Femur (tissue), 1 donor: ENCODE measurements at places on chromosomes 12 and 14.

GRCh38 chr14:59282378-59282765 lies 93.9 kb downstream of the DAAM1 start:
- no peak for DNase-seq

GRCh38 chr12:101501410-101501995 lies 26.4 kb downstream of the SPIC start:
- no peak for DNase-seq

GRCh38 chr12:130828895-130829294 lies 10.2 kb downstream of the STX2 start:
- no peak for DNase-seq

DNA sequence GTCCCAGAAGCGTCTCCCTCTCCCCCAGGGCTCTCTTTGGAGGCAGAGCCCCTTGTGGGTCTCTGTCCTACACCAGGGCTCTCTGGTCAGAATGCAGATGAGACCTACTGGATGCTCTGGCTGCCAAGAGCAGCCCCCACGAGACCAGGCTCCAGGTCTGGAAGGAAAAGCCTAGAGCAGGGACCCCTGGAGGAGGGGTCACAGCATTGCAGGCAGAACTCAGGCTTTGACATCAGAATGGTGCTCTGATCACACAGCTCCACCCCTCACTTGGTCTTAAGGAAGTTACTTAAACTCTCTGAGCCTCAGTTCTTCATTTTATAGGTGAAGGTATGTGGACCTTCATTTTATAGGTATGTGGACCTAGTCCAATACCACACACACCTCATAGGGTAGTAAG lies 83.1 kb downstream of the ARL6IP4 start:
- DNase-seq, result no peak

DNA sequence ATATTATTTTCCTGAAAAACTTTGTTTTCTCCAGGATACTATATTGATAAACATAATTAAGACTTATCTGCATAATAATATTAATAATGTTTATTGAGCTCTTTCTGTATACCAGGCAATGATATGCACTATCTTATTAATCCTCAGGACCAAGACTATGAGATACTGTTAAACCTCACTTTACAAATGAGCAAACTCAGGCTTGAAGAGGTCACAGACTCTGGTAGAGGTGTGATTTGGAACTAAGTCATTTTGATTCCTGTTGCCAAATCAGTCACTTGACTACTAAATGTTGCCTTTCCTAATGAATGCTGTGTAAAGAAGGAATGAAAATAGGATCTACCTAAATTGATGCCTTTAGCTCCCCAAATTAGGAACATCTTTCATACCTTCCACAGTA lies 7.3 kb downstream of the SLC39A9 start:
- no peak for DNase-seq

DNA sequence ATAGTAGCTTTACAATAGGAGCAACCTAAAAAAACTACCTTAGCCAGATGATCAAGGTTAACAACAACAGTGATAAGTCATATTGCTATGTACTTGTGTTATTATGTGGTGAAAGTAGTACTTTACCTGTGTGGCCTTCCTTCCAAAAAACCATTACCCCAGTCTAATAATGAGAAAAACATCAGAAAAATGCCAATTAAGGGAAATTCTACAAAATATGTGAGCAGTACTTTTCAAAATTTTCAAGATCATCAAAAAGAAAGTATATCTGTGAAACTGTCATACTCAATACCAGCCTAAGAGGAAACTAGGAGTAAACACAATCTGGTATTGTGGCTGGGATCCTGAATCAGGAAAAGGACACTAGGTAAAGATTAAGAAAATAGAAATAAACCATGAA lies 165.3 kb upstream of the PKP2 start:
- no peak for DNase-seq

DNA sequence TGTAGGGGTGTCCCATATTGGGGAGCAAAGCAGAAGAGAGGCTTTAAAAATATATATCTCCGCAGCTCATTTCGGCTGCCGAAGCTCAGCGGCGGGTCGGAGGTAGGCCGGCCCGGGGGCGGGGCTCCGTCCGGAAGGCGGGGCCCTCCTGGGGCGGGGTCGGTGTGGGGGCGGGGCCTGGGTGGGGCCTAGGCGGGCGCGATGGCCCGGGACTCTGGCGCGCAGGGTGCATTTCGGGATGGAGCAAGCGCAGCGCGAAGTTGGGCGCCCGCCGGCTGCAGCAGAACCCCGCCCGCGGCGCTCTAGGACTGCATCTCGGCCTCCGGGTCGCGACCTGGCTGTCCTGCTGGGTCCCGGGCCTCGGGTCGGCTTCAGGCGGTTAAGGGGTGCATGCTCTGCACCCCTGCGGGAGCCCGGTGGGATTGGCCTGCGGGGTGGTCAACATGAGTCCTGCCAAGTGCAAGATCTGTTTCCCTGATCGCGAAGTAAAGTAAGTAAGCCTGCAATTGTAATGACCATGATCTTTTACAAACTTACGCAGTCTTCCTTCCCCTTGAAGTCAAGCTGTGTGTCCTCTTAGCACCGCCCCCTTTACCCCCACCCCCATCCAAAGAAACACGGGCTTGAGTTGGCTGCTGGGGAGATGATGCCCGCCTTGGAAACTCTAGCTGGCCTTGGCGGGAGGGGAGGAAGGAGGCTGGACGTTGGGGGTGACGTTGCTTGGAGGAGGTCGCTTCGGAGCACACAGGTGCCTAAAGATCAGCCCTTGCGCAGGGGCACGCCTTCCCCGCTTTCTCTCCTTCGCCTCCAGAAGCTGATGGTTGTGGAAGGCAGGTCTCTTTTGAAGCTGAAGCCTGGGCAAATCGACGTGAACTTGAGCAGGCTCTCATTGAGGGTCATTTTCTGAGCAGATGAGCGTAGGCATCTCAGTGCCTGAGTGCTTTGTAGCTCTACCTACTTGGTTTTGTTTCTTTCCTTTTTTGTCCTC lies 38.4 kb downstream of the ACACB start:
- peak; percentile 90 for DNase-seq

- no peak for DNase-seq
Measured at GRCh38 chr12:69994724-69995173, 169.7 kb downstream of the MYRFL start.

GRCh38 chr14:68691031-68691791 lies 101.7 kb downstream of the ZFP36L1 start:
- DNase-seq, result peak; percentile 43

GRCh38 chr12:124524231-124524925 lies 43.0 kb downstream of the NCOR2 start:
- DNase-seq, result no peak

DNA sequence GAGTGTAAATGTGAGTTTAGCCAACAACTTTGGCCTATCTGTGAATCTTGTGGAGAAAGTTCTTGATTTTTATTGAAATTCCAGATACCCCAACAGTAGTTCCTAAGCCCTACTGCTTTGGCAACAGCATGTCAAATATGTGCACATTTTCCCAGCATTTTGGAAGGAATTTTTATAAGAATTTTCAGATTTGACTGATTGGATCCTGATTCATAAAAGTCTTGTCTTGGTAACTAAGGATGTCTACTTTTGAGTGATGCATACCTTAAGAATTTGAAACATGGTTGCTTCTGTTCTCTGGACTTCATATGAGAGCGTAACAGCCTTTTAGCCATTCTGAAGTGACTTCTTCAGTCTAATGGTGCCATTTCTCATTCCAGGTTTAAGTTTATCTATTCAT lies 106.7 kb downstream of the ANO4 start:
- DNase-seq, result no peak

DNA sequence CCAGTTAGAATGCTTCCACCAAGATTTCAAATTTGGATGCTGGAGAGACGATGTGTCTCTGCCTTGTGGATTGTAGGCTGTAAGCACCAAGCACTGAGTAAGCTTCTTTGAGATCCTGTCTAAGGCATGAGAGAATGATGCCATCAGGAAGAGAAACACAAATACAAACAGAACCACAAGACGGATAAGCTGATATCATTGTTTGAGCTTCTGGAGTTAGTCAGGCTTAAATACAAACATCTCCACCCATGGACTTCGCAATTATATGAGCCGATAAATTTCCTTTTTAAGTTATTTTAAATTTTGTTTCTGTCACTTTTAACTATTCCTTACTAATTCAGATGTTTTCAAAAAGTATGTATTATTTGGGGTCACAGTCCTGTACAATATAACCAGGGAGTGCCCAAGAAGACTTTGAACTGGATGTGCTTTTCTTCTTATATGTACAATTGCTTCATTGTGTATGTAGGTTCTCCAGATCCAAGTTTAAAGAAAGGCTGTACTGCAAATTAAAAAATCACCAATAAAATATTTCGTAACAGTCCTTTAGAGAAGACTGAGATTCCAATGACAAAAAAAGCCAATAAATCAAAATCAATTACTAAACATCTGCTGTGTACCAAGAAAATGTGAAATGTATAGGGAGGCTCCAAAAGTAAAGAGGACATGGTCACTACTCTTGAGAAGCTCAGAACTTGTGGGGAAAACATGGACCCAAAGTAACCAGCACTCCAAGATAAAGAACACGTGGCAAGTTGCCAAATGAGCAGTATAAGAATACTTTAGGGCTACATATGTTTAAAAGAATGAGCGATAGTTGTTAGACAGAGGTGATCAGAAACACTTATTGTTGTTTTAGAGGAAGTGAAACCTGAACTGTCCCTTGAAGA lies 274.1 kb downstream of the ADAMTS20 start:
- no peak for DNase-seq

DNA sequence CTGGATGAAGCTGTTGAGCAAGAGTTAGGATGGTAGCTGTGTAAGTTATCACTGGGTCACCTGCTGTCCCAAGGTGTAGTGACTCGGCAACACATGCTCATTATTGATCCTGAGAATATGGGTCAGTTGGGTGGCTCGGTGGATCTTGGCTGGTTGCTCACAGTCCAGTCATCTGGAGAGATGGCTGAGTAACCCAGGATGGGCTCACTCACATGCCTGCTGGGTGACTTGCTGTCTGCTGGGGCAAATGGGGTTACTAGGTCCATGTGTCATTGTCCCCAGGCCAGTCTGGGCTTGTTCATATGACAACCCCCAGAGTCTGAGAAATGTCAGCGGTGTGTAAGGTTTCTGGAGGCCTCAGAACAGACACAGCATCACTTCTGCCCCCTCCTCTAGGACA lies 69.5 kb downstream of the SLC15A4 start:
- no peak for DNase-seq

DNA sequence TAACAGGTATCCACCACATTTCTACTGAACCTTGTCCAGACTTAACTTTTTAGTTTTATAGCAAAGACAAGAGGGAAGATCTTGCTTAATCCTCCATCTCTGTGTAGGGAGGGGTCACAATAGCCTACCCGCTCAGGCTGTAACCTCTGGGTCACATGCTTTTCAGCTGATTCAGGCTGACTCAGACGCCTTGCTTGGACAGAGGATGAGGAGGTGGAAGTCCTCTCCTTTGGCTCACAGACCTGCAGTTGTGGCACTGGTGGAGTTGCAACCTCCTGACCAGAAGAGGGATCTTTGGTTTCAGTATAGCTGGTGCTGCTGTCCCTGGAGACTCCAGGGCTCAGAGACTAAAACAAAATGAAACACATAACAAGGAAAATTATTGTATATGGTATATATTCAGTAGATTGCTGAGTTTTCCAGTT lies 16.2 kb downstream of the ACIN1 start:
- DNase-seq, result no peak

DNA sequence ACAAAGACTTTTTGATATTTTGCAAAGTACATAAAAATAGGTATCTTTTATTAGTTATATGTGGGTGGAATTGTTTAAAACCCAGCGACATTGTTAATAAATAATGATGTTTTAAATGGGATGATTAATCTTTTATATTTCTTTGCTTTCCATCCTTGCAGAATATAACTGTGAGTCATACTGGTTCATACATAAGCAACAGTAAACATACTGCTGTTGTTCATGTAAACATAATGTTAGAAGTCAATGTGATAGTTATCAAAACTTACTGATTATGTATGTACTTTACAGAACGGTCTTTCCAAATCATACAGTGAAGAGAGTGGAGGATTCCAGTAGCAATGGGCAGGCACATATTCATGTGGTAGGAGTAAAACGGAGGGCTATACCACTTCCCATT lies 119.8 kb downstream of the ARID2 start:
- DNase-seq, result no peak

- no peak for DNase-seq
Measured at GRCh38 chr12:79217306-79217705, 352.7 kb downstream of the SYT1 start.

GRCh38 chr12:32134101-32134888 lies 27.6 kb downstream of the BICD1 start:
- DNase-seq, result no peak

DNA sequence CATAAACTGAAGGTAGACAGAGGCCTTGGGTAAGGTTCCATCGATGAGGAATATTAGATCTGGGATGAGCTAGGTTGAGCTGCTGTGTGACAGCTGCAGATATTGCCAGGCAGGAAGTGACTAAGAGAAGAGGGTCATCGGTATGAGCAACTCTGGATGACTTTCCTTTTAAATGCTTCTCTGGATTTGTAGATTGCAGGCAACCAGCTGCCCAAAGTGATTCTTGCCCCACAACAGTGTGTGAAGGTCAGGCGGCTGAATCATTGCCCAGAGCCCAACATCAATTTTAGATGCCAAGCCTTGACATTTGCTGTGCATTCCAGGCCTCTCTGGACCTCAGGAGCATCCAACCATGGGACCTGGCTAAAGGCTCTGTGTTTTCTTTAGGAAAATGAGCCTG lies 255.9 kb downstream of the DPF3 start:
- DNase-seq, result no peak

GRCh38 chr12:80709811-80710726 lies 2.6 kb downstream of the MYF6 start:
- peak; percentile 19 for DNase-seq

DNA sequence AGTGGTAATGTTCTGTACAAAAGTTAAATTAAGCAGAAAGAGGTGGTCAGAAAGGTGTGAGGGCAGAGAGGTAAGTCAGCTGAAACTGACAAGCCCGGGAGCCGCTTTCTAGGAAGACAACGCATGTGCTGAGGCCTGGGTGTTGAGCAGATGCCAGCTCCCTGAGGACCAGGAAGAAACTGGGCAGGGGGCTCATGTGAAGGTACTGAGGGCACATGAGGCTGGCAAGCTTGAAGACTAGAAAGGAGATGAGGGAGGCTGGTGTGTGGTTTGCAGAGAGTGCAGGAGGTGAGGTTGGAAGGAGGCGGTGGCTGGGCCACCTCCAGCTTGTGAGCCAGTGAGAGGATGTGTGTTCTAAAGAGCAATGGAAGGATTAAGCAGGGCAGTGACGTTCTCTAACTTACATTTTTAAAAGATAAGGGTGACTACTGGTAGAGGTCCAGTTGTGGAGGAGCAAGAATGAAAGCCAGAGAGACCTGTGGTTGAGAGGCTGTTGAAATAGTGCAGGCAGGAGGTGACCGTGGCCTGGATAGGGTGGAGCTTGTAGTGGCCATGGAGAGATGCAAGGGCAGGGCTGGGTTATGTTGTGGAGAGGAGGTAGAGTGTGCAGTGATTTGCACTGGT lies 29.1 kb downstream of the ZNF664 start:
- DNase-seq, result no peak

- DNase-seq, result no peak
Measured at GRCh38 chr14:61347826-61348443, 26.6 kb downstream of the PRKCH start.

- DNase-seq, result no peak
Measured at GRCh38 chr14:65783576-65783975, 371.0 kb downstream of the FUT8 start.

GRCh38 chr12:37545759-37546158 lies 770.8 kb upstream of the ALG10B start:
- no peak for DNase-seq
